ENCODE measurements at places on chromosomes 1 and 21. TPM values are rescaled to one million over a fixed set of nuclear protein-coding genes. Genes with fewer than 3 reads are reported as not detected.

GSTM2 gene
- 17.7 TPM for total RNA-seq

OR2M3 gene
- total RNA-seq, result not detected

PCP4L1 gene
- total RNA-seq, result 29.3 TPM

TMEM82 gene
- total RNA-seq, result not detected

GJA8 gene
- not detected for total RNA-seq

LCE1B gene
- total RNA-seq, result not detected

ERO1B gene
- total RNA-seq, result 1.1 TPM

TMEM240 gene
- not detected for total RNA-seq

SLC1A7 gene
- not detected for total RNA-seq

GRCh38 chr1:230277201-230278025 lies 148.7 kb downstream of the PGBD5 start:
- ATAC-seq, result no peak

GRCh38 chr1:151594143-151594625 lies 17.7 kb upstream of the SNX27 start:
- peak; percentile 85 for ATAC-seq

- ATAC-seq, result no peak
Measured at GRCh38 chr1:51957618-51958017, 32.9 kb downstream of the RAB3B start.

GRCh38 chr1:162316187-162316586 lies 60.5 kb downstream of the SPATA46 start:
- ATAC-seq, result no peak

GRCh38 chr21:31875496-31876015 lies 2.7 kb downstream of the HUNK start:
- ATAC-seq, result no peak

- peak; percentile 23 for ATAC-seq
Measured at GRCh38 chr1:100606438-100606837, 68.5 kb downstream of the GPR88 start.

DNA sequence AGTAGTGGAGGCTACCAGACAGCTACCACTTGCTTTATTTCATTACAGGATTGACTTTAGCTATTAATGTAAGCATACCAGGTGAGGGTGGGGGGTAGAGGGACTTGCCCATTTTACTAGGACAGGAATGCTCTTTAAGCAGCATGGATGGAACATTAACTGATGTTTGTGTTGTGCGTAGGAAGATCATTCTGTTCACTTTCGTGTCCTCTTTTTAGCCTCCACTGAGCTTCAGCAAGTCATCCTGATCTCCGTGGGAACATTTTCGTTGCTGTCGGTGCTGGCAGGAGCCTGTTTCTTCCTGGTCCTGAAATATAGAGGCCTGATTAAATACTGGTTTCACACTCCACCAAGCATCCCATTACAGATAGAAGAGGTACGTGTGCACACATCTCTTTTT lies 29.3 kb downstream of the IFNGR2 start:
- ATAC-seq, result no peak

GRCh38 chr1:119368554-119368953 lies at the start of gene HAO2:
Gene HAO2 (plus strand): TSS chr1:119368785. CDS start chr1:119381086, 12,301 bp downstream.
- no peak for ATAC-seq

- no peak for ATAC-seq
Measured at GRCh38 chr1:66468722-66469121, 65.2 kb upstream of the SGIP1 start.

GRCh38 chr1:10494418-10494753 lies 19.6 kb downstream of the PEX14 start:
- no peak for ATAC-seq

- ATAC-seq, result peak; percentile 63
Measured at GRCh38 chr1:207828485-207829158, 76.8 kb downstream of the CD46 start.

DNA sequence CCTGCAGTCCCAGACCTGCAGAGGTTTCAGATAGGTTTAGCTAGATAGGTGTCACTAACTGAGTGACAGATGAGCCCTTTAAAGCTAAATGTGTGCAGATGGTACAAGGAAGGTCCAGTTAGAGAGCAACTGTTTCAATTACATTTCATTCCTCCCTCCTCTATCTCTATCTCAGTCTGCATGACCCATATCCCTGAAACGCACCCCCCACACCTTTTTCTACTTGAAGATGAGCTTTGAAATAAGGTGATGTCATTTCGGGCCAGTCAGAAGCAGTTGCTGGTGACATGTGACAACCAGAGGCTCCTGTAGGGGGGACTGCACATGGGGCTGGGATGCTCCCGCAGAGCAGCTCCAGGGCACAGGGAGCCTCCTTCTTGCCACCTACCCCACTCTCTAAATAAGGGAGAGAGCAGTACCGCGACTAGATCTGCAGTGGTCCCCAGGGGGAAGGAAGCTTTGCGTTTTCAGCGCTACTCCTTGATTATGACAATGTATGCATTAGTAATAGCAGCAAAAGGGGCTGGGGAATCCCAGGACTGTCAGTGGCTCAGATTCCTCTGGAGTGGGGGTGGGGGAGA lies 4.3 kb downstream of the ATP8B2 start:
- no peak for ATAC-seq

DNA sequence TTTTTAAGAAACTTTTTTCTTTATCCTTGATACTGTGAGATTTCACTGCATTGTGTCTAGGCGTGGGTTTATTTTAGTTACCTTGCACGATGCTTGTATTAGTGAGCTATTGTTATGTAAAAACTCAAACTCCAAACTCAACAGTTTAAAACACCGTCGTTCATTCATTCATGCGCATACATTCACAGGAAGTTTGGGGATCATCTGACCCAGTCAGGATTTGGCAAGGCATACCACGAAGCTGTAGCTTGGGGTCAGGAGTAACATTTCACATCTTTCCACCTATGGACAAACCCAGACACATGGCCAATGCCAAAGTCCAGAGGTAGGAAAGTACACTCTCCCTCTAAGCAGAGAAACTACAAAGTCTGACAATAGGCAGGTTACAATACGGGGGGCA lies 324.6 kb upstream of the CHRM3 start:
- ATAC-seq, result no peak

DNA sequence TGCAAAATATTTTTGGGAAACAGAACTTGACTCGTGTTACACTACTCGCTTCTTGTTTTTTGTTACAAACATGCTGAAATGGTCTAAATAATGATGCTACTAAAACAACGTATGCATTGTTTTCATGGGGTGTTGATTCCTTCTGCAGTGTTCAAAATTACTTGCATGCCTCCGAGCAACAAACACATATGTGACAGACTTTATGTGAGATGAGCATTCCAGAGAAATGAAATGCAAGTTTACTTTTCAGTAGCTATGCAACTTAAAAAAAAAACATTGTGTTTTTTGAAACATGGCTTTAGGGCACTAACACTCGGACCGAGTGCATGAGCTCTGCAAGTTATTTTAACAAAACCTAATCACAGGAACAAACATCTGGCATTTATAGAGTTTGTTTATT lies 84.8 kb downstream of the CAMTA1 start:
- ATAC-seq, result no peak

- ATAC-seq, result no peak
Measured at GRCh38 chr1:28162151-28162550, 14.3 kb downstream of the PTAFR start.

GRCh38 chr1:56589369-56589768 lies 10.0 kb upstream of the PLPP3 start:
- no peak for ATAC-seq

DNA sequence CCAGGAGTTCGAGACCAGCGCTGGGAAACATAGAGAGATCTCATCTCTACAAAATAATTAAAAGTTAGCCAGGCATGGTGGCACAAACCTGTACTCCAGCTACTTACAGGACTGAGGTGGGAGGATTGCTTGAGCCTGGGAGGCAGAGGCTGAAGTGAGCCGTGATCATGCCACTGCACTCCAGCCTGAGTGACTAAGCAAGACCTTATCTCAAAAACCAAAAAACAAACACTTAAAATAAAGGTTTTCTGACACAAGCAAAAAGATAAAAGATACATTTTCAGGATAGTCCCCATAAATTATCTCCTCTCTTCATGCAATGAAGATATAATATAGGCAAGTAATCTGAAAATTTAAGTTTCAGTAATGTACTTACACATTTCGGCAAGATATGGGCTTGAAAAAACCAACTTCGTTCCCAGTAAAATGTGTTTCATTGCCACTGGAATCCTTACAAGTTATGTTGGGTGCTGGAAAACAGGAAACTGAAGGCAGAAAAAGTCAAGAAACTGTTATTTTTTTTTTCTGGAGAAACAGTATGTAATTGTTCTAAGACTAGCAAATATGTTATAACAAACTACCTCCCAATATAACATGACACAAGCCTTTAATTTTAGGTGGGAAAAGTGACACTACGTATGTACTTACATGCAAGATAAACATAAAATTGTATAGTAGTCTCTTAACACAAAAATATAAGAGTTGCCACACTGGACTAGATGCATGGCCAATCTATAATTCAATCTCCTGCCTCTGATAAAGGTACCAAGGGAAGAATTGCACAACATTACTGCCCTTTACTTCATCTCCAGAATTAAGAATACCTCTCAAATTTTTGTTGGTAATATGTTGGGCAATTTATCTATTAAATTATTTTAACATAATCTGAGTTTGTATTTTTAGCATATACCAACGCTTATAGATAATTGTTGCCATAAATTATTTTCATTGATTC lies 15.7 kb downstream of the TM2D1 start:
- ATAC-seq, result no peak

GRCh38 chr1:110914676-110915075 lies 41.7 kb downstream of the CD53 start:
- ATAC-seq, result no peak

GRCh38 chr1:182295697-182296096 lies 95.9 kb downstream of the GLUL start:
- ATAC-seq, result no peak

- ATAC-seq, result no peak
Measured at GRCh38 chr1:78672428-78672827, 22.8 kb downstream of the IFI44 start.

DNA sequence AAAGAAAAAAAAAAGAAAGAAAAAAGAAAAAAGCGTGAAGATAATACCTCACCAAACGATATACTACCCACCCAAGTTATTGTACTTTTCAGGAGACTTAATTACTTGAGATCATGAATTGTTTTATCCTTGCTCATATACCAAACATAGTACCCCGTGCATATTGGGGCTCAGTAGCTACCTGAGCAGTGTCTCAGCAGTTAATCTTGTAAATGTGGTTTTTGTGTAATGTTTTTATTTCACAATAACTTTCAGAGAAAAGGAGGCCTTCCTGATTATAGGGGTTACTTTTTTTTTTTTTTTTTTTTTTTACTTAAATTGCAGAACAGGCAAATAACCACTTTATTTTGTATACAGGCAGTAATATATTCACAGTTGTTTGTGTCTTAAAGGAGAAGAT lies 80.3 kb downstream of the OSBPL9 start:
- ATAC-seq, result no peak

- no peak for ATAC-seq
Measured at GRCh38 chr1:199242147-199242546, 603.3 kb downstream of the PTPRC start.

DNA sequence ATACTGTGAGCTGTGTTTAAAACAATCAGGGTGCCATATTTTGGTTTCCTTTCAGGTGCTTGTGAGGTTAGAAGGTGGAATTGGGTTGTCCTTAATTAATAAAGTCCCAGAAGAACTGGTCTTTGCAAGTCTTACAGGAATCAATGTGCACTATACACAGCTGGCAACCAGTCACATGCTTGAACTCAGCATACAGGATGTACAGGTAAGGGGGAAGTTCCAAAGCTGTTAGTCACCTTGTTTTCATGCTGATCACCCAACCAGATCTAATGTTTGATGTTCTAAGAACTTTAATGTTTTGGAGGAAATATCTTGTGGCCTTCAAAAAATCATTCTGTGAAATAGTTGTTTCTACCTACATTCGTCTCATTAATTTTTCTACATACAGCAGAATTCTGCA lies 156.3 kb downstream of the VPS13D start:
- ATAC-seq, result peak; percentile 95

- no peak for ATAC-seq
Measured at GRCh38 chr1:202198366-202198724, 4.7 kb downstream of the LGR6 start.

GRCh38 chr1:90384193-90384592 lies 332.9 kb downstream of the BARHL2 start:
- no peak for ATAC-seq

- ATAC-seq, result no peak
Measured at GRCh38 chr1:3148171-3148570, 79.2 kb downstream of the PRDM16 start.

DNA sequence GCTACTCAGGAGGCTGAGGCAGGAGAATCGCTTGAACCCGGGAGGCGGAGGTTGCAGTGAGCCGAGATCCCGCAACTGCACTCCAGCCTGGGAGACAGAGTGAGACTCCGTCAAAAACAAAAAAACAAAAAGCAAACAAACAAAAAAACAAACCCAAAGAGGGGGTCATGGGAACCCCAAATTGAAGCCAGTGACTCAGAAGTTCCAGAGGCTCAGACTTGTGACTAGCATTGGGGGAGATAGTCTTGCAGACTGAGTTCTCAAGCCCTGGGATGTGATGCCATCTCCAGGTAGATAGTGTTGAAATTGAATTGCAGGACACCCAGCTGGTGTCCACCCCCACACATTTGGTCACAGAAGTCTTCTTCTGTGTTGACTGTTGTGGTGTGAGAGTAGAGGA lies 24.9 kb upstream of the ENO1 start:
- ATAC-seq, result no peak

GRCh38 chr1:205856433-205856832 lies 6.5 kb upstream of the PM20D1 start:
- no peak for ATAC-seq

DNA sequence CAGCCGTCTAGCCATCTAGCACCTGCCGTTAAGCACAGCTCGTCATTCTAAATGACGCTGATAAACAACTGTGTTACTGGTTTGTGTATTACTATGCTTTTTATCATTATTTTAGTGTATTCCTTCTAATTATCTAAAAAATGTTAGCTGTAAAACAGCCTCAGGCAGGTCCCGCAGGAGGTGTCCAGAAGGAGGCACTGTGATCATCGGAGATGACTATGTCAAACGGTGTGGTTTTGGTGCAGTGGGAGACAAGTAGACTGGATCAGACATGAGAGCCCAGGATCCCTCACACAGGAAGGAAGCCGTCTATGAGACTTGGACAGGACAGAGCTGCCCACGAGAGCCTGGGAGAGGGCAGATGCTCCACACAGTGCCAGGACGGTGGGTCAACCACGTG lies 55.3 kb upstream of the COL6A1 start:
- no peak for ATAC-seq

GRCh38 chr1:22866868-22867267 lies 105.8 kb downstream of the LACTBL1 start:
- ATAC-seq, result no peak

DNA sequence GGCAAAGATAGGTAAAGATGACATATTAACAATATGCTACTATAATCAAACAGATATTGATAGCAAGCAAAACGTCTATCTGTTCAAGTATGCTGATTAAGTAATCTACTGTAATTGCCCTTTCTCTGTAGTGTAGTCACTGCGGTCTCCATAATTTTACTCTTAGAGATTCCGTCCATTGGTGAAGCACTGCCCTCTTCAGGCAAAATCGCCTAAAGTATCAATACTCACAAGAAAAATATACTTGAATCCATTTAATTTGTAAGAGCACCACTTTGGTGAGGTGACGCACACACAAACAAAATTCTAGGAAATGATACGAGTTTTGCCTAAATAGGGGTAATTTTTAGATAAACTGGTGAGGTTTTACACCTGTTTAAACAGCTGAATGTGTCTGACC lies 434.6 kb upstream of the CHRM3 start:
- no peak for ATAC-seq

- ATAC-seq, result no peak
Measured at GRCh38 chr1:228841632-228842031, 106.4 kb downstream of the RHOU start.

Data from esophagus mucosa (tissue), 1 donor.